ENCODE measurements at places on chromosomes 2 and 18. TPM values are rescaled to one million over a fixed set of nuclear protein-coding genes. Genes with fewer than 3 reads are reported as not detected.

DNA sequence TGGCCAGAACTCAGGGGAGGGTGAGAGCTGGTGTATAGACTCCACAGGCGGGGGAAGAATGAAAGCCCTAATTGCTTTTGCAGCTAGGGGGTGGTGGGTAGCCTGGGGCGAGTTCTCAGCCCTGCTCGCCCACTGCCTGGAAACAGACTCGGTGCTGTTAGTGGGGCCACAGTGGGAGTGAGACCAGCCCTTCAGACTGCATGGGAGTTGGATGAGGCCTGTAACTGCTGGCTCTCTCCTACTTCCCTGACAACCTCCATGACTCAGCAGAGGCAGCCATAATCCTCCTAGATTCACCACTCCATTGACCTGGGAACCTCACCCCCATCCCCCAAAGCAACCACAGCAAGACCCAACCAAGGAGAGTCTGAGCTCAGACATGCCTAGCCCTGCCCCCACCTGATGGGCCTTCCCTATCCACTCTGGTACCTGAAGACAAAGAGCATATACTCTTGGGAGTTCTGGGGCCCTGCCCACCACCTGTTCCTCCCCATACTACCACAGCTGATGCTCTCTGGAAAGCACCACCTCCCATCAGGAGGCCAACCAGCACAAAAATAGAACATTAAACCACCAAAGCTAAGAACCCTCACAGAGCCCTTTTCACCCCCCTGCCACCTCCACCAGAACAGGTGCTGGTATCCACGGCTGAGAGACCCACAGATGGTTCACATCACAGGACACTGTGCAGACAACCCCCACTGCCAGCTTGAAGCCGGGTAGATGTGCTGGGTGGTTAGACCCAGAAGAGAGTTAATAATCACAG is 226.3 kb downstream of the EIPR1 start:
- no peak for DNase-seq

DNA sequence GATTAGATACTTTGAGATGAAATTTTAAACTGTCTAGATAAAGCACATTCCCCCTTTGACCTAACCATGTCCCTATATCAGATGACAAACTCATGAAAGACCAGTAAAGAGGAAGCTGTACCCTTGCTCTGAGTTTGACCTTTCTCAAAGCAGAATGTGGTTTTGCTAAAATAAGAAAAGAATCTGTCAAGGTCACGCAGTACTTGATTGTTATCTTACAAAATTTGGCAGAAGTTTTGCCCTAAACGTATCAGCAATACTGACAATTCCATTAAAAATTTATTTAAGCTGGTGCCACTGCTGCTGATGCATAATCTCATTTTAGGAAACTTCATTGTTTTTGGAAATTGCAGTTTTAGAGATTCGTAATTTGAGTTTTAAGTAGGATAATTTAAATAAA is 31.2 kb upstream of the GALM start:
- no peak for DNase-seq

- no peak for DNase-seq
Observed at GRCh38 chr2:144086965-144087364, 433.0 kb downstream of the ZEB2 start.

- no peak for DNase-seq
Observed at GRCh38 chr2:11067221-11068078, 87.8 kb upstream of the SLC66A3 start.

DNA sequence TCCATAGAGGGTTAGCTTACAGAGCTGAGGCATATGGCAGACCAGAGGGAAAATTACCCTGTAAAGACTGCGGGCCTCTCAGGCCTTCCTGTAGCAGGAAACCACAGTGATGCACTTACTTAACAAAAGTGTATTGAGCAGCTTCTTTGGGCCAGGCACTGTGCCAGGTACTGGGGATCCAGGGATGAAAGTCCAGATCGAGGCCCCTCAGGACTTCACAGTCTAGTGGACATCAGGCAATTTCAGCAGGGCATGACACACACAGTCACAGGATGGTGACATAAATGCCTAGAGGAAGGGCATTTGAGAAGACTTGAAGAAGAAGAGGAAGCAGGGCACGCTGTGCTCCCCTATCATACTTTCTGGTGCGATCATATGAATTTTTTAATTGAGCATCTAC is 71.7 kb downstream of the MARCO start:
- no peak for DNase-seq

GRCh38 chr18:30982285-30982992 is 60.1 kb downstream of the DSC3 start:
- DNase-seq: no peak

Gene ST6GAL2
- 9.7 TPM for total RNA-seq

DNA sequence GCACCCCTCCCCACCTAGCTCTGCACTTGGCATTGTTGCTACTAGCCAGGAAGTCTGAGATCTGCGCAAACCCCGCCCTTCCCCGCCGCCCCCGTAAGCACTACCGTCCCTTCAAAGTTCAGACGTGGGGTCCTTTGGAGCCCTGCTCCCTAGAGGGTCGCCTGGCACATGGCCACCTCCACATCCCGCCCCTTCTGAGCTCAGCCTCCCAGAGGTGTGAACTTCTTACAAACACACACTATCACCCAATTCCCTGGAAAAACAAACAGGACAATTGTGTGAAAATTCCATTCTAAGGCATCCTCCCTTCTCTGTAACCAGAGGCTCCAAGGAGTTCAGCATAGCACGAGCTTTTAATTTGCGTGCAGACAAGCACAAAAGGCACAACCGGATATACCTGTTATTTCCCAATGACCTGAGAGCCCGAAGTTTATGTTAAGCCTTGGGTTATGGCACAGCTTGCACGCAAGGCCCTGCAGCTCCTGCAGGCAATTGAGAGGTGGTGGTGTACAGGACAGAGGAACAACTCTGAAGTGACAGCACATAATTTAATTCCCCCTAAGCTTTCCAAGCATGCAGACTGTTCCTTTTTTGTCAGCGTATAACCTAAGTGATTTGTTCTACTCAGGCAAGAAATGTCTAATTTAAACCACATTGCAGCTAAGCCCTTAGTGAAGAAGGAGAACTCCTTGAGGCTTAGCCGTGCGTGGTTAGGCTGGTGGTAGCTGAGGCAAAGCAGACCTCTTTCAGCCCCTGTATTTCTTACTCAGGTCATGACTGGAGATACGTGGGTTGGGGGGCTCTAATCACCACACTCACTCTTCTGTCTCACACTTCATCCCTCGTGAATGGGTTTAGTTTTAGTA is 20.3 kb upstream of the CYP1B1 start:
- no peak for DNase-seq

GRCh38 chr2:113278742-113279139 is at the start of gene PAX8:
PAX8 (minus strand) TSS chr2:113278921; CDS start chr2:113278394, 527 bp downstream.
- DNase-seq: no peak

Gene TMEM247
- not detected for total RNA-seq

DNA sequence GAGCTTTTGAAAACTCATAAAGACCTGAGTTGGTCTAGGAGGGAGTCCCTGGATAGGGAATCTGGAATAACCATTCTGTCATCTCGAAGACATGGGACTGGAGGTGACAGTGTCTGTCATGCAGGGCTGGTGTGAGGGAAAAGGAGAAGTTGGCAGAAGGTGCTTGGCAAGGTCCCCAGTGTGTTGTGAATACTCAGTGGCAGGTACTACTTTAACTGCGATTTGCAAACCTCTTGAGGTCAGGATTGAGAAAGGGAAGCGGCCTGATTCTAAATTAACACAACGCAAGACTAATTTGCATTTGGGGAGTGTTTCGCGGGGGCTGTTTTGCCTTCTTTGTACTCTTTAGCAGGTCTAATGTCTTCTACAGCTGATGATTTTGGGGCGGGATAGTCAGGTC is 77.0 kb upstream of the TMEM200C start:
- DNase-seq: no peak

DNA sequence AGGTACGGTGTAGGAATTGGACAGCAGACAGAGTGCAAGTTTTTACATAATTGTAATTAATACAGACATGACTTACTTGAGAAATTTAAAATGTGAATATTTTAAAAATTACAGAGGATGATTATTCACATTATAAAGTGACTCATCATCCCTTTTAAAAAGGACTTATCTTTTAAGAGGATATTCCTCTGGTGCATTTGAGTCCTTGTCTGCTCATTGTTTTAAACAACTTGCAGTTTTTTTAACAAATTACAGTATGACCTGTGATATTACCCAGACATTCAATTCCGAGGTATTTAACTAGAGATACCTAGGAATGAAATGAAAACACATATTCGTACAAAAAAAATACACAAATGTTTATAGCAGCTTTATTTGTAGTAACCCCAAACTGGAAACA is 38.0 kb downstream of the SPTBN1 start:
- no peak for DNase-seq

Gene RND3
- total RNA-seq: 49.7 TPM

DNA sequence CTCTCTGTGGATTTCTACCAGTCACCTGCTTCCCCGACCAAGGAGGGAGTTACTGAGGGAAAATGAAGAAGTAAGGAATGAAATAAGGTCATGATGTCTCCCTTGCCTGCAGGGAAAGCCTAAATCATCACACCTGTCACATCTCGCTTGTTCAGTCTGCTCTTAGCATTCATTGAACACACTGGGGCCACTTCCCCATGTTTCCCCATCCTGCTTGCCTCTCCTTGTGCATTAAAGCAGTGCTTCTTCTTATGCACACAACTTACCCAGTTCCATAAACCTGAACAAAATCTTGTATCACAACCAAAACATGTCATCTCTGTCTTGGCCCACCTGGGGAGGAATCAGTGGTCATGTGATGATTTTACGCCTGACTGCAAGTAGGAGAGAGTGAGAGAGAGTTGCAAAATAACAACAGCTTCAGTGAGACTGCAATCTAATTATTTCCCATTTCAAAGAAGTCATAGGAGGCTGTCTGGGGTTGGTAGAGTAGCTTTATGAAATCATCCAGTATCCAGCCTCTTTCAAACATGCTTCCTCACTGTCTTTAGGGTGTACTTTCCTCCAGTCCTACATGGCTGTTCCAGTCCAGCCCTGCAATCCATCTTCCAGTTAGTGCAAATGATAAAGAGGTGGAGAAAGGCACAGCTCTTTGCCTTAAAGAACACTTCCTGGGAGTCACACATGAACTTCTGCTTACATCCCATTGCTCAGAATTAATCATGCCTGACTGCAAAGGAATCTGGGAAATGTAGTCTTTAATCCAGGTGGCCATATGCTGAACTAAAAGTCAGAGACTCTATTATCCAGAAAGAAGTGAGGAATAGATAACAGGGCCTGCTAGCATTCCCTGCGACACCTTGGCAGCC is 220.1 kb downstream of the HAUS1 start:
- DNase-seq: no peak

Gene SERPINB7
- total RNA-seq: not detected

Gene SLC4A5
- total RNA-seq: 3.0 TPM

DNA sequence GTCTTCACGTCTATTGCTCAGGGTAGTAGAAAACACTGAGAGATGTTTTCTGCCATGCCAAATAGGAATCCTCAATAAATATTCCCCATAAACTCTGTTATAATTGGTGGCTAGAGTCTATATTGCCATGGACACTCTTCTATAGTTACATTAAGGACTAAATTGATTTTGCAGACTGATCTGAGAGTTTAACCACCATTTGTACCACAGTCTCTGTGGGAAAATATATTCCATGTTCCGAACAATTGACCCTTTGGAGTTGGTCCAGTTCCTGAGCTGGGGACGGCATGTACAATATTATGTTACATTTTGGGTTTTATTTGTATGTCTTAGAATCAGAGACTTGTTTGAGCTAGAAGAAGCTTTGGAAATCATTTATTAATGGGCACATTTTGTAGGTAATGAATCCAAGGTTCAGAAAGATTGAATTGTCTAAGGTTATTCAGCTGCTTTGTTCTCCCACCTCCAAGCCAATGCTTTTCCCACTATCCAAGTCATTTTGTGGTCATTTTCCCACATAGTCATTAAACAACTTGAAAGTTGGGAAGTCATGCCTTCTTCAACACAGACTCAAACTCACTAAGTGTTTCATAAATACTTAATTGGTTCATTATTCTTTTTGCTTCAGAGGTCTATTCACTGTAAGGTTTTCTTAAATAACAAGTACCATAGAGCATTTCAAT is 5.1 kb upstream of the PPP1CB start:
- DNase-seq: no peak

DNA sequence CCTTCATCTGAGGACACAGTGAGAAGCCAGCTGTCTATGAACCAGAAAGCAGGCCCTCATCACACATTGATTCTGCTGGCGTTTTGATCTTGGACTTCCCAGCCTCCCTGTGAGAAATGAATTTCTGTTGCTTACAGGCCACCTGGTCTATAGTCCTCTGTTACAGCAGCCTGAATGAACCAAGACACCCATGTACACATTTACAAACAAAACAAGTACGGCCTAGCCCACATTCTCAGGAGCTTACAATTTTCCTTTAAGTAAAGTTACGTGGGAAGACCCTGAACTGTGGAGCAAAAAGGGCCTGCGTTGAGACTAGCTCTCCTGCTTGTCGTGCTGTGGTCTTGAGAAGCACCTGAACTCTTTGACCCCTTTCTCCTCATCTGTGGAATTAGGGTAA is 12.0 kb upstream of the SLC20A1 start:
- DNase-seq: no peak

GRCh38 chr2:118661179-118661578 is 186.3 kb downstream of the EN1 start:
- DNase-seq: no peak

DNA sequence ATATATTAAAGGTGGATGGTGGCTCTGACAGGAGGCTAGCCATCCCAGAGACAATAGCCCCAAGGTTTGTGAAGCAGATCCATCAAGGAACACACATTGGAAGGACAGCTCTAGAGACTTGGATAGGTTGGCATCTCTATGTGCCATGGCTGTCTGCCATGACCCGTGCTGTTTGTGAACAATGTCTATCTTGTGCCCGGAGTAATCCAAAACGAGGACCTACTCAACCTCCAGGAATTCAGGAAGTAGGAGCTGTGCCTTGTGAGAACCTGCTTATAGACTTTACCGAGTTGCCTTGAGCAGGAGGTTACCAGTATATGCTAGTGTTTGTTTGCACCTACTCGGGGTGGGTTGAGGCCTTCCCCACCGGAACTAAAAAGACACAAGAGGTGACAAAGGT is 43.1 kb upstream of the SELENOI start:
- no peak for DNase-seq

GRCh38 chr2:7988440-7988839 is 693.4 kb upstream of the ID2 start:
- no peak for DNase-seq

DNA sequence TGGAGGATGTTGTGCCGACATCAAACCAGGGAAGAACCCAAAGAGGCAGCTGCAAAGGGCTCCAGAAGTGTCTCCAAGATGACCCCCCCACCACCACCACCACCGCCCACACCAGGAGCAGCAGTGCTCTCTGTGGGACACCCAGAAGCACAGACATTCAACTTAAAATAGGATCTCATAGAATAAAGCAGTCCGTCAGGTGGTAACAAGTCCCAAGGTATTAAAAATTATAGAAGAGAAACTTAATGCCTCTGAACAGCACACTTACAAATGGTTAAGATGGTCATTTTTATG is 155.5 kb upstream of the ID2 start:
- no peak for DNase-seq

GRCh38 chr2:30410217-30410616 is 36.8 kb upstream of the LCLAT1 start:
- no peak for DNase-seq
